ENCODE measurements at places on chromosomes 11 and 22. TPM values are rescaled to one million over a fixed set of nuclear protein-coding genes. Genes with fewer than 3 reads are reported as not detected.

The PRG3 gene
- polyA plus RNA-seq: not detected

The TRIM66 gene
- not detected for polyA plus RNA-seq

The TMEM191B gene
- not detected for polyA plus RNA-seq

The SPTY2D1 gene
- polyA plus RNA-seq: 5.7 TPM

The PHETA2 gene
- polyA plus RNA-seq: not detected

The THRSP gene
- not detected for polyA plus RNA-seq

The H19 gene
- polyA plus RNA-seq: not detected

The SLC22A25 gene
- not detected for polyA plus RNA-seq

The KIRREL3 gene
- 3.4 TPM for polyA plus RNA-seq

The CFAP68 gene
- 211 TPM for polyA plus RNA-seq

The P4HA3 gene
- 4.2 TPM for polyA plus RNA-seq

The SERHL2 gene
- polyA plus RNA-seq: 19.8 TPM

The ELF5 gene
- not detected for polyA plus RNA-seq

The OR5B21 gene
- polyA plus RNA-seq: not detected

The IL18 gene
- not detected for polyA plus RNA-seq

The PNPLA5 gene
- polyA plus RNA-seq: not detected

The HORMAD2 gene
- polyA plus RNA-seq: not detected

The KIAA0930 gene
- 3.0 TPM for polyA plus RNA-seq

The RGL4 gene
- polyA plus RNA-seq: not detected

The MPZL2 gene
- not detected for polyA plus RNA-seq

The RAG1 gene
- polyA plus RNA-seq: not detected

The OR5B17 gene
- polyA plus RNA-seq: not detected

The SLC25A18 gene
- 0.86 TPM for polyA plus RNA-seq

The TSSK2 gene
- polyA plus RNA-seq: not detected

The OR6A2 gene
- polyA plus RNA-seq: not detected

The SYT7 gene
- 18.3 TPM for polyA plus RNA-seq

The CSF2RB gene
- polyA plus RNA-seq: not detected

The DERL3 gene
- polyA plus RNA-seq: 2.5 TPM

The C11orf65 gene
- 2.8 TPM for polyA plus RNA-seq

The LRRC56 gene
- 0.13 TPM for polyA plus RNA-seq

The EI24 gene
- 25.6 TPM for polyA plus RNA-seq

The FOLR1 gene
- polyA plus RNA-seq: not detected

The GGTLC2 gene
- not detected for polyA plus RNA-seq

The CARD18 gene
- polyA plus RNA-seq: 0.46 TPM

The GAL gene
- polyA plus RNA-seq: not detected

The CDHR5 gene
- polyA plus RNA-seq: not detected

The CNTF gene
- polyA plus RNA-seq: not detected

The BIRC3 gene
- not detected for polyA plus RNA-seq

The UBQLNL gene
- not detected for polyA plus RNA-seq

The PTPRCAP gene
- polyA plus RNA-seq: 1.0 TPM

The ANGPTL5 gene
- 0.42 TPM for polyA plus RNA-seq

The MRE11 gene
- 7.8 TPM for polyA plus RNA-seq
